Fibroblast of skin of left quadriceps (primary cell): ENCODE measurements at places on chromosomes 13 and 19.

- no peak for DNase-seq
These were observed 82.2 kb downstream of the LACC1 start for GRCh38 chr13:43961909-43962308.

DNA sequence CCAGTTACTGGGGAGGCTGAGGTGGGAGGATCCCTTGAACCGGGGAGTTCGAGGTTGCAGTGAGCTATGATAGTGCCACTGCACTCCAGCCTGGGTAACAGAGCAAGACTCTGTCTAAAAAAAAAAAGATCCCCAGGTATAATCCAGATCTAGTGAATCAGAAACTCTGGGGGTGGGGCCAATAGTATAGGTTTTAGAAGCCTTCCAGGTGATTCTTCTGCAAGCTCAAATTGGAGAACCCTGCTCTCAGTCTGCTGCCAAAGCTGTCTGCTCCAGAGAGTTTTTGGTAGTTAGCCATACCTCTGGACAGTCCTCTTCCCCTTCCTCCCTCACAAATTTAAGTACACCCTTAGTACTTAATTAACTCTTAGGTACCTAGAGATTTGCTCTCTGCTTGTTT, 28.0 kb downstream of the SERP2 start:
- DNase-seq: no peak

DNA sequence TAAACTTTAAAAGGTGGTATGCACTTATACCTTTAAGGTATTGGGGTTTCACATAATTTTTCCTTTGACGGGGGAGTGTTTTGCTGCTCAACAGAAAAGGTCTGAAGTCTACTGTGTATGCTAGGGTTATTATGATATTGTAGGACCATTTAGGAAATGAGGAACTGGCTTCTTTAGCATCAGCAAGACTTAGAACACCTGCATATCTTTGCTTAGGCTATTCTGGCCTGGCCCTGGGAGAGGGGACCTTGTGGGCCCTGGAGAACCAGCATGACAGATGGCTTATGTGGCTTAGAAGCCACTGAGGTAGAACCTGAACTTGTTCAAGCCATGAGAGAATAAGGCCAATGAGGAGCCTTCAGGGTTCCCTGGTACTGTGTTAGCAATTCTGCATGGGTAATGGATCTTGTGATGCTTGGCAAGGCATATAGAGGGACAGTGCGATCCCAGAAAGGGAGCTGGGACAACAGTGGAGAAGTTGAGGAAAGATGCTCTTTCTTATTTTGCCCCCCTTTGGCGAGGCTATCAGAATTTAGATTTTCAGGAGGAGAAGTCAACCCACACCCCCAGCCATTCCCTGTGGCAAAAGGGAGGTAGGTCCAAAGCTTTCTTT, 4.3 kb downstream of the RGCC start:
- DNase-seq: no peak

DNA sequence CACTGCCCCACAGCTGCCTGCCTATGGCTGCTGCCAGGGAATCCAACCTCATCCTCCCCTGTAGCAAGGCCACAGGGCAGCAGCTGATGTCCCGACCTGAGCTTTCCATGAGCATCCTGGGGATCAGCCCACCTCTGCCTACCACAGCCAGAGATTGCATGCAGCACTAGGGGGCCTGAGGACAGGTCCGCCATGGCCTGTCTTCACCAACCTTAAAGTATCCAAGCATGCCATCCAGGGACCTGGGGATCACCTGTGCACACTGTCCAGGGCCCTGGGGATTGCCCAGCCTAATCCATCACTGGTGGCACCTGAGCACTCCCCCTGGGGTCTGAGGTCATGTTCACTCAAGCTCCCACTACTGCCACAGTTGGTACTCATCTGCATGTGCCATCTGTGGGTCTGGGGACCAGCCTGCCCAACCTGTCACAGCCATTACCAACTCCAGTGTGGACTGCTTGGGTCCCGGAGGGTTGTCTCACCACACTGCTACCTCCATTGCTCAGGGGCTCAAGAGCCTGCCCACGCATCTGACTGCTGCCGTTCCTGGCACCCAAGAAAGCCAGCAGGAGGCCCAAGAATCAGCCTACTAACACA, 53.0 kb downstream of the KCTD15 start:
- DNase-seq: no peak

- DNase-seq: no peak
These were observed 199.2 kb downstream of the COL4A1 start for GRCh38 chr13:110107568-110108347.

DNA sequence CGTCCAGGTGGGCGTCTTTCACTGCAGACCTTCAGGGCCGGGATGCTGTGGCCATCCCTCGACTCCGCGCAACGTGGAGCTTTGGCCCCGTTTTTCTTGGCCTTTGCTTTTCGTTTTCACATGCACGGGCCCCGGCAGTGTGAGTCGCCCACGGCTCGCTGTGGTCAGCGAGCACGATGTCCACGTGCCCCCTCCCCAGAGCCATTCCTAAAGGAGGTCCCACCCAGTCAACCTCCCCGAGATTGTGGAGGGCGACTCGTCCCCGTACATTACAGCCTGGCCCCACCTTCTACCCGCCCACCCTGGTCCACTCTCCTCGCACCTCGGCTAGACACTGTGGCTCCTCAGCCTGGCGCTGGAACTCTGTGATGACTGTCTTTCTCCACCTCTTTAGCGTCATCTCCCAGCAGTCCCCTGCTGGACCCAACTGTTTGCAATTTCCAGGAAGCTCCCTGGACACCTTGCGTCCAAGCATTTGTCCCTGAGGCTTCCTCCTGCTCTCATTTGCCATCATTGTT, 405 bp downstream of the ZNF446 start:
- DNase-seq: no peak
